ENCODE measurements at places on chromosomes 12 and 14.
A peak's percentile ranks its signal among the peaks of the same experiment; 100 is the strongest.

DNA sequence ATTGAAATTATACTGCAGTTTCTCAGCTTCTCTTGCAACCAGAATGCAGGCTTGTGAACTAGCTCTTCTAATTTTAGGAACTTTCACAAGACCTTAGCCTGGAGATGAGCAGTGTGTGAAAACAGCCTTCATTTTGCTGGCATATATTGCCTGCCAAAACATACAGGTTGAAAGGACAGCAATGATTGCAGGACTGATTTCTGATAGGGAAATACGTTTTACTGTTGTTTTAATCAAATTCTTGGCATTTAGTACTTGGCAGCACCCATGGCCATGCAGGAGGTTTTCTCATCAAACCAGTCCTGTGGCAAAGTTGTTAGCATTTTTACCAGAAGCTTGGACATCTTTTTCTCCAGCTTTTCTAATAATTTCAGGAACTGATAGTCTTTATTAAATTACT, 91.9 kb upstream of the MUCL1 start:
- no peak for DNase-seq

GRCh38 chr14:103134919-103135318, 11.7 kb downstream of the TNFAIP2 start:
- no peak for DNase-seq

DNA sequence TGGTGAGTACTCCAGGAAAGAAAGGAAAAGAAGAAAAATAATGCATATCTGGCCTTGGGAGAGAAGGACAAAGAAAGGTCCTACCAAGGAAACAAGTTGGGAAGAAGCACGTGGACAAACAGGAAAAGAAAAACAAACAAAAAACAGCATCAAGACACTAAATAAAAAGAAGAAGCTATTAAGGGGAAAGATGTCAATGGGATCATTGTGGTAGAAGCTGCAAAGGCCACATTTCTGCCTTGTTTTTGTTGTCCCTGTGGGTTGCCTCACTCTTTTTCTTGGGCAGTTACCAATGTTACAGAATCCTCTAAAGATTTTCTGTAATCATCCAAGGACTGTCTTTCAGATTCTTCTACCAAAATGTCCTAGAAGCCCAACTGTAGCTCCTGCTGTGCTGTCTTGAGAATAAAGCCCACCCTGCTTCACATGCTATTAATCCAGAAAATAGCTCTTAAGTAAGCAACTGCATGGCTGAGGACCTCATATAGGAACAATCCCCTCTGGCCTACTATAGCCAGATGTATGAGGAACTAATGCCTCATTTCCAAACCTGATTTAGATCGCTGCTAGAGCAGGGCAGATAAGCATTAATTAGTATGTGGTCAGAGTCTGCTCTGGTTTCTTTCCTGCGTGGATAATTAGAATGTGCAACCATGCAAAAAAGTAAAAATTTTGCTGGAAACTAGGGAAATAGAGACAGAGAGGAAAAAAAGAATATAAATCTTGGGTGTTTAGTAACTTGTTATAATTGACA, 10.2 kb upstream of the CPNE8 start:
- no peak for DNase-seq

GRCh38 chr12:110957652-110958051, 37.3 kb upstream of the MYL2 start:
- no peak for DNase-seq

- DNase-seq: no peak
These were observed 166.3 kb upstream of the DAAM1 start for GRCh38 chr14:59022144-59022543.

GRCh38 chr14:89750281-89750755, 204.2 kb downstream of the EFCAB11 start:
- no peak for DNase-seq

- no peak for DNase-seq
These were observed 67.7 kb upstream of the DDX11 start for GRCh38 chr12:31005944-31006361.

GRCh38 chr14:53979747-53980642, 23.4 kb upstream of the BMP4 start:
- no peak for DNase-seq

GRCh38 chr12:11969437-11970154, 101.1 kb upstream of the BCL2L14 start:
- no peak for DNase-seq

- DNase-seq: no peak
These were observed 104.0 kb upstream of the PWP1 start for GRCh38 chr12:107581619-107582015.

GRCh38 chr14:63200767-63201166, 3.5 kb upstream of the RHOJ start:
- no peak for DNase-seq

DNA sequence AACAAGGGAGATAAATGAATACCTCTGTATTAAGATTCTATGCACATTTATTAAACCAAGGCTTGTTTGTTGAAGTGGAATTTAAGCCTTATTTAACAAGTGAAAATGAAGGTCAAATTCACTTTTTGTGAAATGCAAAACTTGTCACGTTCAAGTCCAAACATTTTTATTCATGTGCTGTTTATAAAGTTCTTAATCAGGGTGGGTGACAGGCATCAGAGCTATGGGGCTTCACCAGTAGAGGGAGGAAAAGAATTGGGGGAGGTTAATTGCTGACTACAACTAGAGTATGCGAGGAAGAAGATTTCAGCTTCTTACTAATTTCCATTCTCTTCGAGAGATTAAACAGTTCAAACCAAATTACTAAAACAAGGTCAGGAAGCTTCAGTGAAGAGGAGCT, 9.7 kb downstream of the MOK start:
- no peak for DNase-seq

- DNase-seq: no peak
These were observed 9.4 kb downstream of the PSMB5 start for GRCh38 chr14:23025151-23025814.

DNA sequence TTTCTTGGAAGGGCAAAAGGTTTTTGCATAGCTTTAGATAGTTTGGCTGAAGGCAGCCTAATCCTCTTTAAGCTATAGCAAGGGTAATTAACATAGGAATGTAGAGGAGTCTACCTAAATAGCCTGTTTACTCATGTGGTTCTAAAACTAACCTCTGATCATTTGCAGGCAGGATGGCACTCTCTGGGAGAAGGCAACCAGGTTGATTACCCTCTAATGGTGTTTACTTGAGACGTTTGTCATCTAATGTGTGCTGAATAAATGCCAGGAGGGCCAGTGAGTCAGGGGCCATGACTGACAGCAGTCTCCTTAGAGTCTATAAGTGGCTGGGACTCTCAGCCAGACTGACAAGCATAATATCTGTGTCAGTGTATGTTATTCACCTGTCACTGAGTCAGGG, 286.4 kb downstream of the PCNX1 start:
- no peak for DNase-seq

GRCh38 chr14:23537351-23538049, 14.1 kb downstream of the ZFHX2 start:
- DNase-seq: no peak

- DNase-seq: no peak
These were observed 530.2 kb downstream of the RPS29 start for GRCh38 chr14:49056021-49056420.

- peak; percentile 60 for DNase-seq
These were observed 23.0 kb downstream of the SH2B3 start for GRCh38 chr12:111428728-111429175.

DNA sequence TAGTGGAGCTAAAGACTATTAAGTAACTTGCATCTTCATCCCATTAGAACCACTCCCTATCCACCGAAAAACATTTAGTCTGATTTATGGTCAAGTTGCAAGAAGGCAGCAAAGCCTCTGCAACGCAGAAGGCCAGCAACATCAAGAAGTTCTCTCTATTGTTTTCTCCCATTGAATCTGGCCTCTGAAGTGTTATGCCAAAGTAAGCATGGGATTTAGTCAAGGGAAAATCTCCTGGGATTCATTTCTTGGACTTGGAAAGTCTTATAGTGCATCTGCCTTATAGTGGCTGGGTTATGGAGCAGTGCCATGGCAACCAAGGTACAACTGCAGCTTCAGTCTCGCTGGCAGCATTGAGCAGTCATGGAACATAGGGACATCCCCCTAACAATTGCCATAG, 87.7 kb upstream of the KRR1 start:
- DNase-seq: no peak

DNA sequence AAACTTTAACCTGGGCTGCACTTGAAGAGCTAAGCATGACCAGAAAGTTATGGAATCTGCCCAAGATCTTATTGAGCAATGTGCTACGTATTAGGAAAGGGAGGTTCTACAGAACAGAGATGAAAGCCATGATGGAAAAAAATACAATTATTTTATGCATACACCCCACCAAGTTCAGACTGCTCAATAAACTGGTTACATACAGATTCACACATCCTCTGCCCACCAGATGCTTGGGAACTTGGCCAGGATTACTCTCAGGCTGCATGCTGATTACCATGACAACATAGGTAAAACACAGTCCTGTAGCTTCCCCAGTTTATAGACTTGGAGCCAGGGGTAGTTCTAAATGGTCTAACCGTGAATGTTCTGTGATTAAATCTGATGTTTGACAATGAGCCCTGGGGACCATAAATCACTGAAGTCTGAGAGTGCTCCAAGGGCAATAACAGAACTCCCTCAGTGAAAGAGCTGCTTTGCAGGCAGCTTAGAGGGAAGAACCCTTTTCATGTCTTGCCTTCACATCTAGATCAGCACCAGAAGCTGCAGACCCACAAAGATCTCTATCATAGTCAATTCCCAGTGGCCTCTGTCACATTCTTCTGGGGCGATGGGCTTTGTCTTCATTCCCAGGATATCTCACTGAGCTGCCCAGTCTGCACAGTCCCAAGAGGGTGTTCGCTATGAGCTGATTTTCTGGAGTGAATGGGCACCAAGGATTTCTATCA, 232.2 kb downstream of the EMP1 start:
- DNase-seq: no peak

DNA sequence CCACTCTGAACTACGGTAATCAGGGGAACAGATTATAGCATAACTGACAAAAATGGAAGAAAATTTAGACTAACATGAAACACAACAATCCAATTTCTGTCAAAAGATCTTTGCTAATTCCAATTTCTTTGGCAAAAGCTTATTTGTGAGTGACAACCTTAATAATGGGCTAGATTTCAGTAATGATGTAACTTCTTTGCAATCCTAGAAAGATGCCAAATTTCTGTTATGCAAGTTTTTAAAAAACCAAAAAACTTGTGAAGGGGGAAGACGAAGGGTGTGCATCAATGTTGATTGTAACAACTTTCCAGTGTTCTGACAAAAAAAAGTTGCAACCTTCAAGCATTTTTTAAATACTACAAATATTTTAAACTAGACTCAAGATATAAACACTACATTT, 59.9 kb downstream of the DICER1 start:
- no peak for DNase-seq

DNA sequence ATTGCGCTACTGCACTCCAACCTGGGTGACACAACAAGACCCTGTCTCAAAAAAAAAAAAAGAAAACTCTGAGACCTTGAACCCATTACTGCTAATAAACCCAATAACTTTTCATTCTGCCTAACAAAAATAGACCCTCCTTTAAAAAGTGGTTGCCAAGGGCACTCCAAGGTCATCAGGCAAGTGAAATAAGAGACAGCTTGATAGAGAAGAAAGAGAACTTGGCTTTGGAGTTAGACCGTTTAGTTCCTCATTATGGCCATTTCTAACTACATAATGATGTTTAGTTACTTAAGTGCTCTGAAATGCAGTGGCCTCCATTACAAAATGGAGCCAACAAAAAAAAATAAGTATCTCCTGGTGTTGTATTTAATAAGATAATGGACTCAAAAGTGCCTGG, 55.9 kb downstream of the PHLDA1 start:
- no peak for DNase-seq

- DNase-seq: peak; percentile 36
These were observed 1.5 kb upstream of the GALNT6 start for GRCh38 chr12:51392556-51393237.

DNA sequence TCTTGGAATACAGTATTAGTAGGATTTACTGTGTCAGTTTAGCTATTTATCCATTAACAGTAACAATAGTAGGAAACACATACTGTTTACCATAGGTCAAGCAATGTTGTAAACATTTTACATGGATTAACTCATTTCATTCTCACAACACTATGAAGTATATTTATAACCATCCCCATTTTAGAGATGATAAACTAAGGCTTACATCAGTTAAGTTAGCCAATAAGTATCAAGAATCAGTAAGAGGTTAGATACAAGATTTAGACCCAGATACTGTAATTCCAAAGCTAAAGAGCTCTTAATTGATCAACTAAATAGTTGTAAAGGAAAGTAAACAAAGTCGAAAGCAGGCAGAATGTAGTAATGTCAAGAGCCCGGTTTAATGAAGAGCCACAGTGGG, 1.1 kb downstream of the SYNJ2BP start:
- no peak for DNase-seq

GRCh38 chr12:94593822-94594442, 56.4 kb downstream of the TMCC3 start:
- DNase-seq: no peak

DNA sequence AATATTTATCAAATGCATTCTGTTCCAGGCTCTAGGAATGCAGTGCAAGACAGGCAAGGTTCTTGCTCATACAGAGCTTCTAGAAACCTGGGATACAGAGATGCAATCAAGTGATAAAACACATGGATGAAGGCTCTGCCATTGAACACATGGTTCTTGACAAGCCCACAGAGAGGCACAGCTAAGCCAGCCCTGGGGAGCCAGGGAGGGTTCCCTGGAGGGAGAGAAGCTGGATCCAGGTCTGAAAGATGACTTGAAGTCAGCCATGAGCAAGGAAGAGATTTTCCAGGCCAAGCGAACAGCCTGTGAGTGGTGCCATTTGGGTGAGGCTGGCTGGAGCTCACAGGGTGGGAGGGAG, 66.2 kb downstream of the IRF2BPL start:
- DNase-seq: no peak

All from CD4-positive, alpha-beta T cell treated with Interleukin-21 for 1 hour (primary cell).